Adipocyte (in vitro differentiated cells): ENCODE measurements at places on chromosomes 13 and 19.

DNA sequence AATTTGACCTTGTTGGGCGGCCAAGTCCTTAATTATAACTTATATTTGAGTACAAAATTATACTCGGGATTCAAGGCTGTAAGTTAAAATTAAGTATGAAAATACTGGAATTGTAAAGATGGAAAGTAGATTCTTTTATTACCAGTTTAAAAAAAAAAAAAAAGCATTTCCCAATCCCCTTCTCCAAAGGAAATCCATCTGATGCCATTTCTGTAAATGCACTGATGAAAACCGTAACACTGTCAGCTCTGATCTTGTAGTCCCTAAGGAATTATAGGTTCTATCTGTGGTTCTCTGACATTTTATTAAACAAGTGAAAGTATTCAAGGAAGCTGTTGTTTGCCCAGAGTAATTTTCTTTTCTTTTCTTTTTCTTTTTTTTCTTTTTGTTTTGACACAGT lies 41.6 kb upstream of the HNRNPA1L2 start:
- DNase-seq = peak; percentile 38

- no peak for DNase-seq
These were observed 4.4 kb downstream of the GJB6 start for GRCh38 chr13:20227730-20228129.

GRCh38 chr13:52447815-52448552 lies 2.5 kb downstream of the VPS36 start:
- no peak for DNase-seq

- no peak for DNase-seq
These were observed 793.9 kb upstream of the PCDH20 start for GRCh38 chr13:62209529-62209928.

DNA sequence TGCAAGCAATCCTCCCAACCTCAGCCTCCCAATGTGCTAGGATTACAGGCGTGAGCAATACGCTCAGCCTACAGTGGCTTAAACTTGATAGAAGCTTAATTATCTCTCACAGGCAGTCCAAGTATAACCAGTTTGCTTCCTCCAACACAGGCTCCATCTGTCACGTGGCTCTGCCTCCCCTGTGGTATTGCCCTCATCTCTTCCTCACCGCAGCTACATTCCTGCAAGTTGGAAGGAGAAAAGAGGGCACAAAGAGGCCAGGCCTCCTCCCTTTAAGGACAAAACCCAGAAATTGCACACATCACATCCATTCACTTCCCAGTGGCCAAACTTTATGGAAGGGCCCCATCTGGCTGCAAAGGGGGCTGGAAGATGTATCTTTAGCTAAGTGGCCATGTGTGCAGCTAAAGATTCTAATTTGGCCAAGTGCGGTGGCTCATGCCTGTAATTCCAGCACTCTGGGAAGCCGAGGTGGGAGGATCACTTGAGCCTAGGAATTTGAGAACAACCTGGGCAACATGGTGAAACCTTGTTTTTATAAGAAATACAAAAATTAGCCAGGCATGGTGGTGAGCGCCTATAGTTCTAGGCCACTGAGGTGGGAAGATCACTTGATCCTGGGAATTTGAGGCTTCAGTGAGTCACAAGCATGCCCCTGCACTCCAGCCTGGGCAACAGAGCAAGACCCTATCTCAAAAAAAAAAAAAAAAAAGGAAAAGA lies 3.1 kb upstream of the SDHAF1 start:
- DNase-seq = no peak

DNA sequence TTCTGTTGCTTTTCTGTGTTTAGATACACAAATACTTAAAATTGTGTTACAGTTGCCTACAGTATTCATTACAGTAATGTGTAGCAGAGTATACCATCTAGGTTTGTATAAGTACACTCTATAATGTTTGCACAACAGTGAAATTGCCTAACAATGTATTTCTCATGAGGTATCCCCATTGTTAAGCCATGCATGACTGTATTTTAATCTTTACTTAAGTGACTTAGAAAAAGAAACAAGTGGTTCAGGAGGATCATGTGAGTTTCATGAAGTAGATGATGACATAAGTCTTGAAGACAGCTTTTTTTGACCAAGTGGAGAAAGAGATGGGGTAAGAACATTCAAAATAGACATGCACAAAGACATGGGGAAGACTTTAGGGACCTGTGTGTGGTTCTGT lies 8.4 kb upstream of the KCTD4 start:
- peak; percentile 72 for DNase-seq

DNA sequence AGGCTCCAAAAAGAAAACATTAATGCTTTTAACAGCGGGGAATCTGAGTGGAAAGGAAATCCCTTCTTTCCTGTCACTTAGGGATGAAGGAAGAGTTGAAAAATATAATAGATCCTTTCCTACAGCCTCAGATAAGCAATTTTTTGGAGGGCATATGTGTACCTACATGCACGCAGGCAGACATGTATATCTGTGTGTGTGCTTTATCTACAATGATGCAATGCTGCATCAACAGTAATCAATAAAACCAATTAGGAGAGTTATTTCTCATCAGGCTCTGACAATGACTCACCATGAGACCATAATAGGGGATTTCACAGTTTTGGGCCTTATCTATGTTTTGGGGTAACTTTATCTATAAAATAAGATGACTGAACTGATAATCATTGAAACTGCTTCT lies 444.1 kb downstream of the ITGBL1 start:
- no peak for DNase-seq

GRCh38 chr19:5147074-5147977 lies 178.4 kb downstream of the KDM4B start:
- DNase-seq = no peak

DNA sequence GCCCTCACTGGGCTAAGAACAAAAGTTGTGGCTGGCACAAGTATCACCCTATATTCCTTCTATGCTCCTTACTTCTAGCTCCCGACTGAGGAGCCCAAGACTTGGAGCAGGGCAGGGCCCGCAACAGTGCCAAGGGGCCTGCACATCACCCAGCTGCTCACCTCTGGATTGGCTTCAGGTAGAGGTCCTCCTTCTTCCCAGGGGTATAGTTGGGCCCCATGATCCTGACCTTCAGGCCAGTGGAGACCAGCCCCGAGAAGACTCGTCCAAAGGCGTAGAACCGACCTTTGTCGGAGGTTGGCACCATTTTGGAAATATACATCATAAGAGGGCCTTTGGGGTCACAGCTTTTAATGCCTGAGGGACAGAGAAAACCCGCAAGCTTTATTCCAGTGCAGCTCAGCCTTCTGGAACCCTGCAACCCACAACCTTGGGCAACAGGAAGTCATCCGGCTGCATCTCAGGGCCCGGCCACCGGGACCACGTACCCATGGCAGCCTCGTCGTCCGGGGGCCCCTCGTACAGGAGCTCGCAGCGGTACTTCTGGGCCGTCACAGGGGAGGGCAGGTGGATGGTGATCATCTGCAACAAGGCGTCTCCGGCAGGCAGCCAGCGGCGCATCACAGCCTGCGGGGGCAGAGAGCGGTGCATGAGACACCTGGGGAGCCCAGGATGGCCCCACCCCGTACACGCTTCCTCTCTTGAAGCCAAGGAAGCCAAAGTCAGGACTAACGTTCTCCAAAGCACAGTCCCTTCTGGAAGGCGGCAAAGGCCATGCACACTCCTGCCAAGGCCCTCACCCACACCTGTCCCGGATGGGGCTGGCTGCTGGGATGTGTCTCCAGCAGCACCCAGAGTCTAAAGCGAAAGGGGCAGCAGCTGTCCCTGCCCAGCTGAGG lies 4.7 kb downstream of the EEF2 start:
- DNase-seq = peak; percentile 3

DNA sequence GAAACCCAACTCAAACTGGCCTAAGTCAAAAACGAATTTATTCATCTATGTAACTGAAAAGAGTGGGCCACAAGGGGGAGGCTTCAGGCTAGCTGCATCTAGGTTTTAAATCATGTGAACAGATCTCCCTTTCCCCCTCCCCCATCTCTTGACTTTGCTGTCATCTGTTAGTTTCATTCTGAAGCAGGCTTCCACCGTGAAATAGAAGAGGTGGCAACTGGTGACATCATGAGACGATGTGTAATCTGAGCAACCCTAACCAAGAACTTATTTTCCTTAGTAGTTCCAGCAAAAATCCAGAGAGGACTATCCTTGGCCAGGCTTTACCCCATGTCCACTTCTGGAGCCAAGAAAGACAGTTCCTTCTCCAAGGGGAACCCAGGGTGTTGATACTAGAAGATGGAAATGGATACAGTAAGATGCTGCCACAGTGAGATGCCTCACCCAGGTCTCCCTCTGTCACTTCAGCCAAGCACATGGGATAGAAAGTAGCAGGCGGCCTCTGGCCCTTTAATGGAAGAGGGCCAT lies 9.4 kb downstream of the SAMD4B start:
- no peak for DNase-seq

DNA sequence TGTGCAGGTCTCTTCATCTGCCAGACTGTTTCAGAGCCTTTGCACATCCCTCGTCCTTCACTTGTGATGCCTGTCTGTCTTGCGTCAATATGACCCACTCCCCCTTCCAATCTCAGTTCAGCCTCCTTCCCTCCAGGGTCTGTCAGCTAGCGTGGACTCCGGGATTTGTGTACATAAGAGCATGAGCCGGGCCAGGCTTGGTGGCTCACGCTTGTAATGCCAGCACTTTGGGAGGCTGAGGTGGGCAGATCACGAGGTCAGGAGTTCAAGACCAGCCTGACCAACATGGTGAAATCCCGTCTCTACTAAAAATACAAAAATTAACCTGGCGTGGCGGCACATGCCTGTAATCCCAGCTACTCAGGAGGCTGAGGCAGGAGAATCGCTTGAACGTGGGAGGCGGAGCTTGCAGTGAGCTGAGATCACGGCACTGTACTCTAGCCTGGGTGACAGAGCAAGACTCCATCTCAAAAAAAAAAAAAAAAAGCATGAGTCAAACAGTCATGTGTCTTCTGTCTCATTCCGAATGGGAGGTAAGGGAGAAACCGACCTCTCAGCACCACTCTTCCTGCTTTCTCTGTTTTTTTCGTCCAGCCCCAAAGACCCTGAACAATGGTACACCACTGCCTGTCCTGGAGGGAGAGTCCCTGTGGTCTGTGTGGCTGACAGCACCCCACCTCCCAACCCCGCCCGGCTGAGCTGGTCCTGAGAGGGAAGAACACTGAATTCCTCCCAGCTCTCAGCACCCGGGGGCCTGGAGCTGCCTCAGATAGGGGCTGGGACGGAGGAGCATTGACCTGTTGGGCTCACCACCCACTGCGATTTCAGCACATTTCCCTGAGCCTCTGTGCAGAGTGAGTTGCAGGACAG lies 2.4 kb upstream of the SIGLEC9 start:
- DNase-seq = no peak

- DNase-seq = no peak
These were observed 13.2 kb upstream of the TCF3 start for GRCh38 chr19:1665565-1666047.

- no peak for DNase-seq
These were observed 1.1 kb downstream of the CRTC1 start for GRCh38 chr19:18684642-18684993.

- peak; percentile 78 for DNase-seq
These were observed 1589.1 kb upstream of the SPRY2 start for GRCh38 chr13:81929988-81930387.

GRCh38 chr19:36838784-36839324 lies 667 bp upstream of the ZNF790 start:
- DNase-seq = no peak

GRCh38 chr13:75870397-75870903 lies 234.3 kb downstream of the LMO7 start:
- peak; percentile 78 for DNase-seq

GRCh38 chr19:7928741-7929701 lies 3.1 kb upstream of the CTXN1 start:
- peak; percentile 83 for DNase-seq

- no peak for DNase-seq
These were observed 1.1 kb downstream of the VSTM1 start for GRCh38 chr19:54062643-54063042.

DNA sequence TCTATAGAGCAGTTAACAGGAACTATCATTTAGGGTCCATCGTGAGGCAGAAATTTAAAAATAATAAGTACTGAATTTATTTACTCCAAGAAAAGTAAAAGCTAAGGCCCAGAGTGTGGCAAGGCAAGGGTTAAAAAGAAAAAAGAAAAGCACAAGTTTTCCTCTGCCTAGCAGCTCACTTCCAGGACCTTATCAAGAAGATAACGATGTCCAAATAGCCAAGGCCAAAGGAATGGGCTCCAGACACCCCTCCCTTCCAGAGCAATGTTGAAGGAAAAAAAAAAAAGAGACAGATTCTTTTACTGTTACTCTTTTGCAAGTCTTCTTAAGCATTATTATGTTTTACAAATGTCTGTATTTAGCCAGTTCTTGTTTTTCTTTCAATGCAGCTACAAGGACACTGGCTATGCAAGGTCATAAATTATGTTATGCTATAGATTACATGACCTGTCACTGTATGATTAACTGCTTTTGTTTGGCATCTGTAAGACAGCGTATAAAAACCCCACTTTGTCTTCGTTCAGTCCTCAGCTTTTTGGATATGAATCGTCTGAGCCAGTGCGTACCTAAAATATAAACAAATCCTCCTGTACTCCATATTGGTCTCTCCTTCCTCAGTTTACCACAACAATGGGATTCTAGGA lies 2.9 kb upstream of the ZNF700 start:
- no peak for DNase-seq

- no peak for DNase-seq
These were observed 13.1 kb upstream of the LAMP1 start for GRCh38 chr13:113283904-113284303.

DNA sequence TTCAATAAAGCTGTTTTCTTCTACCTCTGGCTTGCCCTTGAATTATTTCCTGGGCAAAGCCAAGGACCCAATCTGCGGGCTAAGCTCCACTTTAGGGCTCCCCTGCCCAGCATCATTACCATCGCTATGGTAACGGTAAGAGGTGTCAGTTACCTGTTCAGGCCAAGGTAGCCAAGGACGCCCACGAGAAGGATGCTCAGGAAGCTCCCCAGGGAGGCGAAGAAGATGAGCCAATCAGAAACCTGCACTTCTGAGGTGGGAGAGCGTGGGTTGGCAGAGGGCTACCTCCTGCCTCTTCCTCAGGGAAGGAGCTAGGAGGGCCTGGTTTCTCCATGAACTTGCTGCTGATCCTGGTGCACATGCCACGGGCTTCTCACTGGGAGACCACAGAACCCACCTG lies 24.7 kb downstream of the IL12RB1 start:
- no peak for DNase-seq

- no peak for DNase-seq
These were observed 50.2 kb downstream of the ZNF146 start for GRCh38 chr19:36265064-36265463.

- no peak for DNase-seq
These were observed 215.7 kb downstream of the TEX29 start for GRCh38 chr13:111536075-111536642.

- peak; percentile 74 for DNase-seq
These were observed 239.2 kb upstream of the SLITRK1 start for GRCh38 chr13:84121456-84121855.

- peak; percentile 85 for DNase-seq
These were observed 590 bp upstream of the LGI4 start for GRCh38 chr19:35135389-35135909.

- peak; percentile 22 for DNase-seq
These were observed 703.8 kb downstream of the DIAPH3 start for GRCh38 chr13:59459972-59460371.

GRCh38 chr19:29543381-29543780 lies 17.6 kb downstream of the VSTM2B start:
- no peak for DNase-seq

- DNase-seq = no peak
These were observed 184.2 kb downstream of the MAB21L1 start for GRCh38 chr13:35292329-35292728.
